Hematopoietic multipotent progenitor cell treated with erythropoietin and hydrocortisone succinate and interleukin-3 and kit ligand, for 6 days (in vitro differentiated cells): ENCODE measurements at places on chromosomes 5 and 9.

DNA sequence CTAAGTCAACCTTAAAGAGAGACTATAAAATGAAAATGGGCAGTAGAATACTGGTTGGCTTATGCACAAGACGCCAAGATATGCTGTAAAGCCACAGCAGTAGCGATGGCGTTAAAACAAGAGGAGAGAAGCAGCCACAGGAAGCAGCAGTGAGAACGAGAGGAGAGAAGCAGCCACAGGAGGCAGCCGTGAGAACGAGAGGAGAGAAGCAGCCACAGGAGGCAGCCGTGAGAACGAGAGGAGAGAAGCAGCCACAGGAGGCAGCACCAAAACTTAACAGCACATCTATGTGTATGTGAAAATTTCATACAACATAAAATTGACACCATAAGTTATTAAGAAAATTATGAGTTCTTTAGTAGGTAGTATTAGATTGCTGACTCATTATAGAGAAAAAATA lies 2318.6 kb upstream of the ACO1 start:
- no peak for DNase-seq

GRCh38 chr5:41559184-41559583 lies 48.8 kb upstream of the PLCXD3 start:
- no peak for DNase-seq

DNA sequence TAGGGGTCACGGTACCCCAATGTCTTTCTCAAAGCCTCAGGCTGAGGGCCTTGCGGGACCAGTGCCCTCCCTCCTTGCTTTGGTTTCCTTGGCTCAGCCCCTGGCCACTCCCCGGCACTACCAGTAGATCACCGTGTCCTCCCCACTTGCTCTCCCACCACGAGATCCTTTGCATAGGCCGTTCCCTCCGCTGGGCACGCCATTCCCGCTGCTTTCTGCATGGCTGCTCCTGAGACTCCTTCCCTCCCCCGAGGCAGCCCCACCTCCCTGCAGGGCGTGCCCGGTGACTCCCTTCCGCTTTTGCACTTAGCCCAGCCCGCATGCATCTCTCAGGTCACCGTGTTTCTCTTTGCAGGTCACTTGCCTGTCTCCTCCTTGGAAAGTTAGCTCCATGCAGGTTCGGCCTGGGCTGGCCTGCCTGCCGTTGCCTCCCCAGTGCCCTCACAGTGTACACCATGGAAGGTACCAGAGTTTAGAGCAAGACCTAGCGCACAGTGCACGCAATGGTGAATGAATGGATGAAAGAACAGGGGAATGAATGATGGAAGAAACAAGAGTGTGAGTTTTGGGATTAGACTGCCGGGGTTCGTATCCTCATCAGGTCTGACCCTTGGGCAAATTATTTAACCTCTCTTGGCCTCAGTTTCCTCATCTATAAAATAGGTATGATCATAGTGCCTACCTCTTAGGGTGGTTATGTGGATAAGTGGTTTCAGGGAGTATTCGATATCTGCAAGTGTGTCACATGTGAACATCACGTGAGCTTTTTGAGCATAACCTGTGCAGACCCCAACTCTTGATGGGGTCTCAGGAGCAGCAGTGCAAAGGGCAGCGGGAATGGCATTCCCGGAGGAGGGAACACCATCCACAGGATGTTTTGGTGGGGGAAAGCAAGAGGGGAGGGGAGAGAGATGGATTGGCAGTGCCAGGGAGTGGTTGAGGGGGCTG lies 214.3 kb downstream of the C9orf50 start:
- peak; percentile 52 for DNase-seq

- DNase-seq = peak; percentile 46
Observed at GRCh38 chr5:131749138-131749537, 47.7 kb downstream of the FNIP1 start.

DNA sequence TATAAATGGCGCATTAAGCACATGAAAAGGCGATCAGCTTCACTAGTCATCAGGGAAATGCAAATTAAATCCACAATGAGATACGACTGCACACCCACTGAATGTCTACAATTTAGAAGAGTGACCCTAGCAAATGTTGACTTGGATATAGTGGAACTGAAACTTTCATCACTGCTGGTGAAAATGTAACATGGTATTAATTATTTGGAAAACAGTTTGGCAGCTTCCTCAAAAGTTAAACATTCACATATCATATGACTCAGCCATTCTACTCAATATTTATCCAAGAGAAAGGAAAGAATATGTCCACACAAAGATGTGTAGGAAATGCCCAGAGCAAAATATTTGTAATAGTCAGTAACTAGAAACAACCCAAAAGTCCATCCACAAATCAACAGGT lies 146.5 kb downstream of the LPAR1 start:
- DNase-seq = no peak

GRCh38 chr9:115305543-115305942 lies 187.6 kb upstream of the TNC start:
- DNase-seq = no peak

GRCh38 chr9:114283551-114284111 lies 39.3 kb upstream of the ORM1 start:
- DNase-seq = no peak
